ENCODE measurements at places on chromosomes 13 and 19.

- DNase-seq, result no peak
These were observed 14.5 kb downstream of the KLK4 start for GRCh38 chr19:50896591-50897190.

DNA sequence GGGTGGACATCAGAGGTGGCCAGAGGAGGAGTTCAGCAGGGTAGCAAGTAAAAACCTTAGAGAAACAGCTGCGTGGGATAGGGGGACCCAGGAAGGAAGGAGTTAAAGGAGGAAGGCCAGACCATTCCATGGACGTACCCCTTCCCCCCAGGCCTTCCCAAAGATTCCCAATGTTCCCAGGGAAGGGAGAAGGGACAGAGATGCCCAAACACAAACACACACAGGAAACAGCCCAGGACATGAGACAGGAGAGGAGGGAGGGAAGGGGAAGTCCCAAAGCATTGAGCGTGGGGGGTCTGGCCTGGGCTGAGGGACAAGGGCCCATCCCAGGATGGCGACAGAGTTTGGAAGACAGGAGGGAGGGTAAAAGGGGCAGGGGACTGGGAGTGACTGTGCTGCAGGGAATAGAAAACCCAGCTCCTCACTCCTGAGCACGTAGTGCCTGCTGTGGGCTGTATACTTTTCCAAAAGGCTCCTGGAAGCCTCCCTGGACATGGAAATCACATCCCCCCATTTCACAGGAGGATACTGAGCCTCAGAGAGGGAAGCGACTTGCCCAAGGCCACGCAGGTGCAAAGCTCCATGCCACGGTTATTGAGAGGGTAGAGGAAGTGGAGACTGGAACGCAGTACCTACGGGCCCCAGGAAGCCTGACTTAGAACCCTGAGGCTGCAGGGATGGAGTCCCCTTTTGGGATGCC, 1.1 kb downstream of the SYDE1 start:
- DNase-seq, result no peak

GRCh38 chr19:4456843-4457653, 546 bp downstream of the UBXN6 start:
- DNase-seq, result no peak

DNA sequence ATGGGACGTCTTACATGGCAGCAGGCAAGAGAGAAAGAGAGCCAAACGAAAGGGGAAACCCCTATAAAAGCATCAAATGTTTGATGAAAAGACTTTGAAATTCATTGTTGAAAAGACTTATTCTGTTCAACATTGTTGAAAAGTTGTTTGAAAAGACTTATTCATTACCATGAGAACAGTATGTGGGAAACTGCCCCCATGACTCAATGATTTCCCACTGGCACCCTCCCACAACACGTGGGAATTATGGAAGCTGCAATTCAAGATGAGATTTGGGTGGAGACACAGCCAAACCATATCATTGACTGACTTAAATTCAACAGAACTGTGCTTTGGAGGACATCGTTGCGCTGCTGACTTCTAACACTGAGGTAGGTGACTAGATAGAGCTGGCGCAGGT, 48.0 kb upstream of the RCBTB2 start:
- no peak for DNase-seq

- DNase-seq, result no peak
These were observed 123.2 kb downstream of the ENOX1 start for GRCh38 chr13:43663474-43664090.

- no peak for DNase-seq
These were observed 34.9 kb upstream of the SIAH3 start for GRCh38 chr13:45886466-45886865.
